ENCODE measurements at places on chromosomes 2 and 18. TPM values are rescaled to one million over a fixed set of nuclear protein-coding genes. Genes with fewer than 3 reads are reported as not detected.

PLGLB2 gene
- total RNA-seq: 1.0 TPM

DHX57 gene
- total RNA-seq: 21.0 TPM

VIL1 gene
- not detected for total RNA-seq

CRYBA2 gene
- total RNA-seq: not detected

GAL3ST2 gene
- not detected for total RNA-seq

HAAO gene
- 15.0 TPM for total RNA-seq

GRCh38 chr2:130252880-130253645 is 54.8 kb upstream of the TUBA3E start:
- DNase-seq: no peak

DNA sequence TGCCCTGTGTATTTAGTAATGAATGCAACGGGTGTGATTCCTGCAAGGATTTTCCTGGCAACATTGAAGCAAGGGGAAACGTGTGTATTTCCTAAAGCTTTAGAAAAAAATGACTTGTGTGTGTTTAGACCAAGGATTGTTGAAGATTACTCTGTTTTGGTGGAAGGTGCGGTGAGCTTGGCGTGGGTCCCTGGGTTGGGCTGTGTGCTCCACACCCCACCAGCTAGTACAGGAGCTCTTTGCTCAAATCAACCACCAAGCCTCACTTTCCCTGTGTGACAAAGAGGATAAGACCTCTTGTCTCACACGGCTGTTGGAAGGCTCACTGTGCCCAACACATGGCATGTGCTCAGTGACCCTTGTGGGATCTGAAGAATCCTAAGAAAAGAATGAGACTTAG is 21.4 kb upstream of the GREB1 start:
- DNase-seq: no peak

DNA sequence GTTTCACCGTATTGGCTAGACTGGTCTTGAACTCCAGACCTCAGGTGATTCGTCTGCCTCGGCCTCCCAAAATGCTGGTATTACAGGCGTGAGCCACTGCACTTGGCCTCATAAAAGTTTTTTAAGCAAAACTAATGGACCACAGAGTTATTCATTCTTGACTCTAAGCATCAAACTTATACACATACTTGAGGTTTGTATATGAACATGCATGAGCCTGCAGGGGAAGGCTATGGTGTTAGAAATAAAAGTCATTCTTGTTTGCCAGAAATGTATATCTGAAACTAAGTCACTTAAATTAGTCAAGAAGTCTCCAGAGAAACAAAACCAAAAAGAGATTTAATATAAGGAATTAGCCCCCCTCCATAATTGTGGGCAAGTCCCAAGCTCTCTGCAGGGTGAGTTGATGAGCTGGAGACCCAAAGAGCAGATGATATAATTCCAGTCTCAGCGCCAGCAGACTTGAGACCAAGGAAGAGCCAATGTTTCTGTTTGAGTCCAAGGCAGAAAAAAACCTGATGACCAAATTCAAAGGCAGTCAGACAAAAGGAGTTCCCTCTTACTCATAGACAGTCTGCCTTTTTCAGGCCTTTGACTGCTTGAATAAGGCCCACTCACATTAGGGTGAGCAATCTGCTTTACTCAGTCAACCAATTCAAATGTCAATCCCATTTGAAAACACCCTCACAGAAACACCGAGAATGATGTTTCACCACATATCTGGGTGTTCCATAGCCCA is 69.0 kb upstream of the DSG1 start:
- no peak for DNase-seq

GRCh38 chr2:73561422-73561821 is 80.8 kb downstream of the NAT8 start:
- DNase-seq: no peak

DNA sequence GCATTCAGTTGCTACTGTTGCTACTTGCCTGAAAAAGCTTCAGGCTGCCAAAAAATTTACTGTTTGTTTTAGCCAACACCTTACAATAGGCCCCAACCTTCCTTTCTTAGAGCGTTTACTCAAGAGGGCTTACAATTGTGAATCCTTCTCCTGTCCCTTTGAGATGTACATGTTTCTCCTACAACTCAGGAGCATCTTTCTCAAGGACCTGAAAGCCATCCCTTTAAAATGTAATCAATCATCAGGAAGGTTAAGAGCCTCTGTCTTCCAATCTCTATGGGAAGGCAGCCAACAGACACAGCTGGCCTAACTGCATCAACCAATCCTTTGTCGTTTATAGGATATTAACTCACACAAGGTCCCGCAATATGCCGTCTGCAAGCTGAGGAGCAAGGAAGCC is 3.4 kb upstream of the IER3IP1 start:
- DNase-seq: no peak

- DNase-seq: no peak
Measured at GRCh38 chr2:162435157-162435556, 91.2 kb downstream of the GCA start.

DNA sequence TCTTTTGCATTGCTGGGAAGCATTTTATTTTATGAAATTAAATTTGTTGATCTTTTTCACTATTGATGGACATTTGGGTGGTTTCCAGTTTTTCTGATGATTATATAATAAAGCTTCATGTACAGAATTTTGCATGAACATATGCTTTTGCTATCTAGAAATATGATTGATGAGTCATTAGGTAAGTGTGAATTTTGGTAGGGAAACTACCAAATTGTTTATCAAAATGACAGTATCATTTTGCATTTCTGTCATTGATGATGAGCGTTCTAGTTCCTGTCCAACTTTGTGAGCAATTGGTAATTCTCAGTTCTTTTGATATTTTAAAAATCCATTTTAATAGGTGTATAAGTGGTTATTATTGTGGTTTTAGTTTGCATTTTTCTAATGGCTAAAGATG is 67.7 kb downstream of the TAF4B start:
- no peak for DNase-seq

- DNase-seq: no peak
Measured at GRCh38 chr2:30410217-30410616, 36.8 kb upstream of the LCLAT1 start.

DNA sequence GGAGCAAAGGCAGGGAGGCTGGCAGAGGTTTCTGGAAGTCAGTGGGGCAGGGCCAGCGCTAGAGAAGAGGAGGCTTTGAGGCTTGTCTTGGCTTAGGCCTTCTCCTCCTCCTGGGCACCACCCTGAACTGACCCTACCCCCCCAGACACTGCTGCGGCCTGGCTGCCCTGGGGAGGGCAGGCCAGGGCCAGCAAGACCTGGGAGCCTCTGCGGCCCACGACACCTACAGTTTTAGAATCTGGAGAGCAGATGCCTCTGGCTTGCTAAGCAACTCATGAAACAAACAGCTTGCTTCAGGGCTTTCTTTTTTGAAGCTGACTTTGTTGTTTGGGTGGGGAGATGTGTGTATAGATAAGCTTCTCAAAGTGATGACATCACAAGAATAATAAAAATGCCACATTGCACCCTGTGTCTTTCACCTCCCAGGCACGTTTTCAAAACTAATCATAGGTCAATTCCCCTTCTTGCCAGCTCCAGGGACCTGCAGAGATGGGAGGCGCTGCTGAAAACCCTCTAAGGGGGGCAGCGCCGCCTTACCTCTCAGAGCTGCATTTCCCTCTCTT is 46.2 kb upstream of the SMAD7 start:
- DNase-seq: no peak

- peak; percentile 83 for DNase-seq
Measured at GRCh38 chr2:7023542-7023941, 106.3 kb downstream of the RNF144A start.

- DNase-seq: no peak
Measured at GRCh38 chr2:59806486-59806885, 747.0 kb downstream of the BCL11A start.

- no peak for DNase-seq
Measured at GRCh38 chr2:43239981-43240765, 13.8 kb upstream of the ZFP36L2 start.

DNA sequence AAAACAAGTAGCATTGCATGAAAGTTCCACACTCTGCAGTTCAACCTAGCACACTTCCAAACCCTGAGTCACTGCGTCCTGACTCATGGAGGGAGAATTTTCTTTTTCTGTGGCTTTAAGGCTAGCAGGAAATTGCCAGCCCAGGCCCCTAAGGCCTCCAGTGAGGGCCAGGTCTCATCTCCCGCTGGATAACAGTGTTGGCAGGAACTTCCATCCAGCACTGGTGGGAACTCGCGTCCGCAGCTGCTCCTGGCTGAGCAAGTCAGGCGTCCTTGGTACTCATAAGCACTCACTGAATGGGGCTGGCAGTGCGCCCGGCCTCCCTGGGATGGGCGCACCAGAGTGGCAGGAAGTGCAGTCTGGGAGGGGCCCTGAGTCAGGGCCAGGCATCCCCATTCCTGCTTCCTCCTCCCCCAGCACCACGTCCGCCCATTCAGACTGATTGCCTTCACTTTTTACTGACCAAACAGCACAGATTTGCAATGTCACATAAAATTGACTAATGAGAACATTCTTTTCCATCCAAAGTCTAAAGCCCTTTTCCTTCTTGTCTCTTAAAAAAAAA is 14.3 kb downstream of the MALL start:
- DNase-seq: peak; percentile 99

- DNase-seq: peak; percentile 95
Measured at GRCh38 chr2:24926602-24927252, 6.7 kb upstream of the ADCY3 start.
